ENCODE measurements at places on chromosomes 1 and 21.

DNA sequence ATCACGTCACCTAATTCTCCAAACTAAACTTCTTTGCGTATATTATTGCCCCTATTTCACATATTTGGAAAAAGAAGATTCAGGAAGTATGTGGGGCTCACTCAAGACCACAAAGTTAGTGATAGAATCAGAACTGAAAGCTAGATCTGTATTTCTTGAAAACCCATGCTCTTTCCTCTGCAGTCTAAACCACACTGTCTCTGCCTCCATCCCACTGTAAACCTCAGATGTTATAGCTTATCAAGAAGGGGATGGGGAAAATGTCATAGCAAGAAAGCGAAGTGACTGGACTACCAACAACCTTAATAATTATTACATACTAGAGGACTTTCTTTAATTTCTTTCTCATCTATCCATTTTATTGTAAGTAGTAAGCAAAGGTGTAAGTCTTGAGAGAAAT, 257.7 kb upstream of the SGIP1 start:
- no peak for DNase-seq

DNA sequence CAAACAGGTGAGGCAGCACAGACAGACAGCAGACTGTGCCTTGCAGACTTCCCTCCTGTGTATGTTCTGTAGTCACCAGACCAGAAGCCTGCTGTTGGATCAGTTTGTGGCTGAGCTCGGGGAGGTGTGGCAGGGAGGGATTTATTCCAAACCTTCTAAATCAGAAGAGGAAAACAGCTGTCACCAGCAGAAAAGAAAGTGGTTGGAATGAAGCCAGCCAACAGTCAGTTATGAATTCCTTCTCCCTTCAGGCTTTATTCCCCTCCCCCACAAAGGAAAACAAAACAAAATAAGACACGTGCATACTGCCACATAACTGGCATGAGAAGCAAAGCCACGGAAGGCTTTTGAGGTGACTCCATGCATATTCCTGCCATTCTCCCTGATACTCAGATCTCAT, 19.0 kb upstream of the PIGV start:
- DNase-seq = no peak

GRCh38 chr1:203638950-203639349, 12.3 kb downstream of the ATP2B4 start:
- no peak for DNase-seq

GRCh38 chr1:175602026-175602585, 141.3 kb downstream of the TNR start:
- no peak for DNase-seq

- DNase-seq = no peak
These were observed 436.3 kb upstream of the RUNX1 start for GRCh38 chr21:35485364-35485763.

DNA sequence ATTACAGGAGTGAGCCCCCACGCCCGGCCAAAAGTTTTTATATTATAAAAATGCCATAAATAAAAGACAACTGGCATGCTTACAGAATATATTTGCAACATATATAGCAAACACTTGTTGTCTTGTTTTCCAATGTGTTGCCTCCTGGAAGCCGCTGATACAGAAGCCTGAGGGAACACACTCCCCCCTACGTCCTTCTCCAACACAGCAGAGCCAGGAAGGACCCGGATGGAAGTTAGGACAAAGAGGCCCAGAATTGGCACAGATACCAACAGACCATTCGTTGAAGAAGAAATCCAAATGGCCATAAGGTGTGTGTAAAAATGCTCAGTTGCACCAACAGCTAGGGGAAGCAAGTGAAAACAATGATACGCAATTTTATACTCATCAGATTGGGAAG, 1.3 kb upstream of the PLA2G5 start:
- peak; percentile 10 for DNase-seq

- DNase-seq = no peak
These were observed 60.4 kb upstream of the TNFSF4 start for GRCh38 chr1:173267453-173267945.

DNA sequence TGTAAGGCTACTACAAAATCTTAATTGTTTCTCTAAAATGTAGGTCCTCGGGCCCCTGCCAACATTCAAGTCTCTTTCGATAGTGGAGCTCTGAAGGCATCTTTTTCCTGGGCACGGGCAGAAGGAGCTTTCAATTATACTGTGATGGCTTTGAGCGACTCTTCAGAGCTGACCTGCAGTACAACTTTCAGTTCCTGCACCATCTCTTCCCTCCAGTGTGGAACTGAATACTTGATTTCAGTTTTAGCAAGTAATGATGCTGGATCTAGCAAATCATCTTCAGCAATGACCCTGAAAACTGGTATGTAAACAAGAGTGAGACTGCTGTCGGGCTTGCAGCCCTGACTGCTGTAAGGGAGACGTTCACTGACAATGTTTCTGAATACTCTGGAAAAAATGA, 9.6 kb downstream of the FNDC7 start:
- DNase-seq = no peak

DNA sequence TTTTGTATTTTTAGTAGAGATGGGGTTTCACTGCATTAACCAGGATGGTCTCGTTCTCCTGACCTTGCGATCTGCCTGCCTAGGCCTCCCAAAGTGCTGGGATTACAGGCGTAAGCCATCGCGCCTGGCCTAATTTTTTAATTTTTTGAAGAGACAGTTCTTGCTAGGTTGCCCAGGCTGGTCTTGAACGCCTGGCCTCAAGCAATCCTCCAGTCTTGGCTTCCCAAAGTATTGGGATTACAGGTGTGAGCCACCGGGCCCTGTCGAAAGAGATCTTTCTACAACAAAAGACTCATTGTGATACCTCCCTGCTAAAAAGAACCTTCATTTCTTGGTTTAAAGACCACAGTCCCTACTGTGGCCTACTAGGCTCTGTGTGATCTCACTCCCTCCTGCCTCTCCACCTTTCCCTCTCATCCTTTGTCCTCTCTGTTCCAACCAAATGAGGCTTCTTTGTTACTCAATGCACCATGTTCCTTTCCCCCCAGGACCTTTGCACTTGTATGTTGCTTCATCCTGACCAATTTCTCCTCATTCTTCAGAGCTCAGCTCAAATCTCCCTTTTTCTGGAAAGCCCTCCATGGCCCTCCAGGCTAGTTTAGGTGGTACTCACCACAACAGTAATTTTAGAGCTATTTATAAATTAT, 1.5 kb upstream of the GPX7 start:
- DNase-seq = no peak

DNA sequence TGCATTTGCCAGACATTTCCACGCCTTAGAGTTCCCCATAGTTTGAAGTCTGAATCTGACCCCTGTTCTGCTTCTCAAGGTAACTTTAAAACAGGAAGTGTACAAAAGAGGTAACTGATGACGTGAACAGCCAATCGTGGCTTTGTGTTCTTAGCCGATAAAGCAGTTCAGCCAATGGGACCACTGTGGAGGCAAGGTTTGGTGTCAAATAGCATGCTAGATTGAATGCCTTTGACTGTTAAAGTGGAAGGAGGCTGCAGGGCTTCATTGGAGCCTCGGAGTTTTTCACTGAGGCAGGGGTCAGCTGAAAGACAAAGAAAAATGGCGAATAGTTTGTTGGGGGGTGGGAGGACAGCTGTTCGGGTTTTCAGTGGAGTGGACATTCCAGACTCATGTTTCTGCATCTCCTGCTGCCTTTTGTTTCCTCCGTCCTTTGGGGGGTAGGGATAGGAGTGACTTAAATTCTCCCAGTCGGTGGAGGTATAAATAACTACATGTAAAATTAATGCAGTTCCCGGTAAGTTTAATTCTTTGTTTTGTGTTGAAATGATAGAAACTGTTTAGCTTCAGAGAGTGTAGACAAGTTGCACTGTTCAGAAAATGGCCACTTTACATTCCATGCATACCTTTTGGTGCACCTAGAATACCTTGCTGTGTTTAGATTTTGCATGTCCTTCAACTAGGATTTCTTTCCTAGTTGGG, 17.7 kb downstream of the NFYC start:
- peak; percentile 75 for DNase-seq

GRCh38 chr1:237258871-237259270, 216.9 kb downstream of the RYR2 start:
- no peak for DNase-seq

DNA sequence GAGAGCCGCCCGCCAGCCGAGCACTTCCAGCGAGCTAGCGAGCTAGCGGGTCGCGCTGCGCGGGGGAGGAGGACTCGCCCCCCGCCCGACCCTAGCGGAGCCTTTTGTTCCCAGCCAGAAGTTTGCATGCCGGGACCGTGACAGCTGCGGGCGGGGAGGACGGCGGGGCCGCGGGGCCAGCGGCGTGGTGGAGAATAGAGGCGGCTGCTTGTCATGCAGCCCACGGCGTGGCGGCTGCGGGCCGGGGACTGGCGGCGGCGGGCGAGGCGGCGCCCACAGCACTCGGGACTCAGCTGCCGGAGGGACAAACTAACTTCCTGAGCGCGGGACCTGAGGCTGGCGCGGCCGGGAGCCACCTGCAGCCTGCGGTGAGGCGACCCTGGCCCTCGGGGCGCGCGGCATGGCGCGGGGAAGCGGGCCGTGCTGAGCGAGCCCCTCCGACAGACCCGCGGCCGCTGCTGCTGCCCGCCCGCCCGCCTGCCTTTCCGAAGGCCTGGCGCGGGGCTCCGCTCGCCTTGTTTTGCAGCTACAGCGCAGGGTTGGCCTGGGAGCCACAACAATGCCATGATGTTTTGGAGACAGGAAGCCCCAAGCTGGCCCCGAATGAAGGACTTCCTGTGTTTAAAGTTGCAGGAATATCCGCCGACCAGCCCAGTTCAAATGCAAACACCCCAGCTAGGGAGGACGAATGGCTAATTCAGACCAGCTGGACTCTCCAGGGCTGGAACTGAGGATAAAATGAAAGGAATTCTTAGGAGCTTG, 82.2 kb upstream of the BMP8A start:
- peak; percentile 76 for DNase-seq

DNA sequence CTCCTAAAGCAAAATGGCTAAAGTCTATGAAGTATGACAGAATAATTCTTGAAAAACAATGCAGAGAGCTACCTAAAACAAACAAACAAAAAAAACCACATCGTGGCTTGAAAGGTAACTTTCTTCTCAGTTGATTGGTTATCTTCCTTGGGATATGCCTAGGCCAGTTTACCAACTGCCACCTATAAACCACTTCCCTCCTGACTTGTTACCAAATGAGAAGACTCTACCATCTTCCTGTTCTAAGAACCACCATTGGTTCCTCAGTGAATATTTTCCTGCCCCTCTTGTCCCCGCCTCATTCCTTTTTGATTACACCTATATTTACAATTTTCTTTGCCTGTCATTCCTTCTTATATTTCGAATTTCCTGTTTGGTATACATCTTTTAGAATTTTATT, 336.6 kb downstream of the SIPA1L2 start:
- DNase-seq = no peak

DNA sequence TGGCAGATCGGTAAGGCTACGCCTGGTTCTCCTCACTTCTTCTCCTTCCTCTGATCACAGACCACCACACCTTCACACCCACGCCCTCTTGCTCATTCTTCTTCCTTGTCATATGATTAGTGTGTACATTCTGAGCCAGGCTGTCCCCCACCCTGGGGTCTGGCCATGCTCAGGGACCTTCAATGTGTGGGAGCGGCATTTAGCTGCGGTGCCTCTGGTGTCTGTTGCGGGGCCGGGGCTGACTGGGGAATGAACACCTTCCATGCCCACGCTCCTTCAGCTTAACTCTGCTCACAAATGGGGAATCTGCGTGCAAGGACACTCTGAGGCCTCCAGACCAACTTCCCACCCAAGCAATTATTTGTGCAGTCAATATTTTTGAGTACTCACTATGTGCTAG, 29.4 kb downstream of the QSOX1 start:
- DNase-seq = no peak

GRCh38 chr1:201461645-201462441, 7.1 kb downstream of the PHLDA3 start:
- DNase-seq = no peak

Data from H1 (cell line).